ENCODE measurements at places on chromosomes 5 and 9. TPM values are rescaled to one million over a fixed set of nuclear protein-coding genes. Genes with fewer than 3 reads are reported as not detected.

Gene COL15A1
- total RNA-seq, result 0.02 TPM

Gene OTULINL
- 14.0 TPM for total RNA-seq

Gene NIPAL4
- 1.5 TPM for total RNA-seq

Gene SLC36A1
- 6.4 TPM for total RNA-seq

Gene FOXD4L5
- total RNA-seq, result 0.17 TPM

Gene IFNK
- not detected for total RNA-seq

Gene PPIC
- total RNA-seq, result not detected

Gene IRGM
- 1.3 TPM for total RNA-seq

Gene STXBP1
- total RNA-seq, result 22.8 TPM

Gene LMNB1
- total RNA-seq, result 176 TPM
